ENCODE measurements at places on chromosomes 3 and 15.

DNA sequence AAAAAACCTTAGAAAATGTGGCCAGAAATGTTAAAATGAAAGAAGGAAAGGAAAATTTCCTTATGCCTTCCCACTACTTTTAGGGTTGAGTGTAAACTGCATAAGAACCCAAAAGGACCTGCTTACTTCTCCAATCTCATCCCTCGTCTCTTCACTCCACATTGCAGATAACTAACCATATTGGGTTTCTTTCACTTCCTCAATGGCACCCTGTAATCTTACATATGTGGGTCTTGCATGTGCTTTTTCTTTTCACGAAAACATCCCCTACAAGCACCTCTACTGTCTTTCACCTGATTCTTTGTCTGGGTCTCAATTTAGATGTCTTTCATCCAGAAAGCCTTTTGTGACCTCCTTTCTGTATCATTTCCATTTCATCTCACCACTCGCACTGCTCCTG is 23.1 kb downstream of the EOMES start:
- DNase-seq: no peak

GRCh38 chr15:70217226-70218160 is 119.8 kb upstream of the TLE3 start:
- DNase-seq: no peak

DNA sequence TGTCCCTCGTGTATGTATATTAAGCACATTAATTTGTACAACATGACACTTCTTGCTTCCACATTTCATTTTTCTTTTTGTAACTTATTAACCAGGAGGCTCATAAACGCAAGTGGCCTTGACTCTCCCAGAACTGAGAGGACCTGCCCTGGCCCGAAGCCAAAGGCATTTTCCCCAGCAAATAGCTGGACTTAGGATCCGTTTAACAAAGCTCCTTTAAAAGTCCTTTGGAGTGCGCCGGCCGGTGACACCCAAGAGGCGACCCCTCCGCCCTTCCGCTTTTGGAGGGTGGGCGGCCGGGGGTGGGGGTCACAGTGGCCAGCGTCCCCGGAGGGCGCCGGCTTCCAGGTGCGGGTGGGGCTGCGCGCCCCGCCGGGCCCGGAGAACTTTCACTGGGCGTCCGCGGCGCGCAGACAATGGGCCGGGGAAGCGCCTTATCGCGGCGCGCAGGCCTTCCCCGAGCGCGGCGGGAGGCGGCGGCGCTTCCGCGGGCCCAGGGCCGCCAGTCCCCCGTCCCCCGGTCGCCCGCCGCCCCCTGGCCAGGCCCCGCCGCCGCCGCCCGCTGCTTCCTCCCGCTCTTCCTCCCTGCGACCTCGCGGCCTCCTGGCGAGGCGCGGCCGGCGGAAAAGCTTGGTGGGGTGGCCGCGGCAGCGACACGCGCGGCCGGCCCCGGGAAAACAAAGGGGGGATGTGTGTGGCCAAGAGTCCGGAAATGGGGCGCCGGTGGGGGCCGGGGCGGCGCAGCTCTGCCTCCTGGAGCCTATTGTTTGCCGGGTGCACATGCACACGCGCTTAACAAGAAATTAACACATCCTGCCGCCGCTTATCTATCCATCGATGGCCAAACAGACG is 613.4 kb downstream of the MCTP2 start:
- DNase-seq: no peak

GRCh38 chr15:89999676-90000185 is 1.4 kb upstream of the ZNF710 start:
- DNase-seq: no peak

GRCh38 chr3:59886790-59887189 is 837.0 kb upstream of the CFAP20DC start:
- no peak for DNase-seq

GRCh38 chr15:22735781-22736180 is 50.7 kb upstream of the NIPA1 start:
- DNase-seq: no peak

Measured in stimulated activated CD4-positive, alpha-beta T cell treated with anti-CD3 and anti-CD28 coated beads, TNF-alpha, amount 100 ng/mL, for 1 hour (primary cell).